ENCODE measurements at places on chromosomes 1 and 21.

- DNase-seq, result no peak
Observed at GRCh38 chr1:9269721-9270120, 23.0 kb upstream of the SPSB1 start.

DNA sequence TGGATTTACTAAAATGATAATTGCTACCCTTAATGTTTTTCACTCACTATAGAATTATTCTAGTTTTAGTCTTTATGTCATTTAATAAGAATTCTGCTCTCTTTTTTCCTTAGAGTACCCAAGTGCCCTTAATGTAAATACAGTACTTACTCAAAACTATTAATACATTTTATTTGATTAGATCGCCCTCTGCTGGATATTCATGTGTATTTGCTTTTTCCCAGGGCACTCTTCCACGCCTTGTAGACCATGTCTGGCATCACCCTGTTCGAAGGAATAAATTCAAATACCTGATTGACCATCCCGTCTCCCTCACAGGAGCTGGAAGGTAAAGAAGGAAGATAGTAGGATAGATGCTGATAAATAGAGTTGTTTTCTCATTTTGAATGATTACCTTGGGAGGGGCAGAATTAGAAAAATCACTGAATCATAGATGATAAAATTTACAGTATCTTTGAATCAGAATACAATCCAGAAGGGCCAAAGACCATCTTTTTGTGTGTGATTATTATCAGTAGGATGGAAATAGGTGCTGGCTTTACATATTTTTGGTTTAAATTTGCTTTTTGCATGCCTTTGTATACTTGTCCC lies 4.1 kb downstream of the AXDND1 start:
- peak; percentile 71 for DNase-seq

DNA sequence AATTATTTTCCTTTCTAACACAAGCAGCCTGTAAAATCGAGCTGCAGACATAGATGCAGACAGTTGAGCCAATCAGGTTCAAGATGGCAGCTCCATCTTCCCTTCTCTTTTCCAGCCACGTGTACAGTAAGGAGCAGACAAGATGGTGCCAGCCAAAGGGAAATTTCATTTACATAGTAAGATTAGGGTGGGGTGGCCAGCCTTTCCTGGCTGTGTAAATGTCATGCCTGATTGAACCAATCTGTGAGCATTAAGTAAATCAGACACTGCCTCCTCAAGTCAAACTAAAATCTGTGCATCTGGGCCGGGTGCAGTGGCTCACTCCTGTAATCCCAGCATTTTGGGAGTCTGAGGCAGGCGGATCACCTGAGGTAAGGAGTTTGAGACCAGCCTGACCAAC lies 60.2 kb downstream of the TBCE start:
- no peak for DNase-seq

- no peak for DNase-seq
Observed at GRCh38 chr1:31370565-31370964, 2.3 kb downstream of the FABP3 start.
